T-cell (primary cell): ENCODE measurements at places on chromosomes 4 and X.

DNA sequence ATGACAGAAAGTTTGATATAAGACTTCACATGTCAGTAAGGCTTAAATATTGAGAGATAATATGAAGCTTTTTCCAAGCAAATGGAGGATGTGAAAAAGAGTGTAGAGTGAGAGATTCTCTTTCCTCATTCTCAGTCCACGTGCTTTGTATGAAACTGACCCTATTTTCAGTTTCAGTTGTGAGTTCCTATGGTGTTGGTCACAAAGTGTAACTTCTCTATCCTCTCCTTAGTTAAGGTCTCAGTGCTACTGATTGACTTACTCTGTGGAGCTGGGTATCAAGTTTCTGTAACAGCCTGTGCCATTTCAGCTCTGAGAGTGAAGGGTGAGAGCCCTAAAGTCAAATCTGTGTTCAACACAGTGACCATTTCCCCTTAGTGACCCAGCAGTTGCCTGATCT lies 277.2 kb downstream of the EPHA5 start:
- no peak for DNase-seq

DNA sequence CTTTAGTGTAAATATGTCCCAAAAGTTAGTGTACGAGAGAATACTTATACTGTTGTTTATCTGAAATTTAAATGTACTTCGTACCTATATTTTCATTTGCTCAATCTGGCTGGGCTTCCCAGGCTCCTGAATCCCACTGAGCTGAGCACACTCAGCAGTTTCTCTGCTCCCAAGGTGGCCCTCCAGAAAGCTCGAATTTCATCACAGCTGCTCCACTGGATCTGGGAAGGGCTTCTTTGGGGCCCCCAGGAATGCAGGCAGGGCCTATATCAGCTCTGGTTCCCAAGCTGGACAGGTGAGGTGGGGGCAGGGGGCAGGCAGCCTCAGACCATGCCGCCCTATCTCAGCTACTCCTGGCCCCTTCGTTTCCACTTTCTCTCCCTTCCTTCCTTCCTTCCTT lies 1.5 kb upstream of the FATE1 start:
- DNase-seq = no peak

GRCh38 chr4:21649391-21650090 lies 299.0 kb downstream of the KCNIP4 start:
- no peak for DNase-seq

GRCh38 chr4:186881521-186882220 lies 158.0 kb upstream of the FAT1 start:
- DNase-seq = no peak

GRCh38 chr4:10183462-10183861 lies 66.9 kb upstream of the WDR1 start:
- DNase-seq = no peak

DNA sequence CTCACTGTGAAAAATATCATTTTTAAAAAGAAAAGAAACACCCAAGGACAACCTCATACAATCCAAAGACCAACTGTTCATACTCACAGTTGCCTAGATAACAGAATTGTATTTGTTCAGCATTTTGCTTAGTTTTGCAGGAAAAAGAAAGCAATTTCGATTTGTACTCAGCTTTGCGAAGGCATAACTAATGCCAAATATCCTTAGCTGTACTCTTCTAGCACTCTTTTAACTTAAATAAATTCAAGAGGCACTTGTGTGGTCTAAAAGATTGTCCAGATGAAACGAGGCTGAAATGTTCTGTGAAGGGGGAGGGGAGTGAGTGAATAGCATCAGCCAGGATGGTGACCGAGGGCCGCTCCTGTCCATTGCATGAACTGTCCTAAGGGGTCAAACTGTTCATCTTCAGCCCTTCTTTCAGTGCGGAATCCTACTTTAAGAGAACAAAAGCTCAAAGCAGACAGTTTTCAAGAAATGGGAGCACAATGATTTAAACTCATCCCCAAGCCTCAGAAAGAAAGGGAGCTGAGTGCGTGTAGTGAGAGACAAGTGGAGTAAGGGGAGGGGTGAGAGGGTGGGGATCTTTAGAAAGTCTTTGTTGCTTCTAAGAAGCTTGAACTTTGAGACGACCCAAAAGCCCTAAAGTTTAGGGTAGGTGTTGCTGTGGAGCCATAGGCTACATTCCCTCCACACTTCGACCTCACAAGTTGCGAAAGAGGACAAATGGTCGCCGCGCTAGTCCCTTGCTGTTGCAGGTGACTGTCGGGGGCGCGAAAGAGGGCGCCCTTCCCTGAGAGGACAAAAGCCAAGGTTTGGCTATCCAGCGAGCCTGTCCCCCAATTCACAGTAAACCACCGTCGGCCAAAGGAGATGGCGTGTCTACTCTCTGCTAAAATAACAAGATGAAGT lies 4.0 kb upstream of the NEUROG2 start:
- DNase-seq = no peak

DNA sequence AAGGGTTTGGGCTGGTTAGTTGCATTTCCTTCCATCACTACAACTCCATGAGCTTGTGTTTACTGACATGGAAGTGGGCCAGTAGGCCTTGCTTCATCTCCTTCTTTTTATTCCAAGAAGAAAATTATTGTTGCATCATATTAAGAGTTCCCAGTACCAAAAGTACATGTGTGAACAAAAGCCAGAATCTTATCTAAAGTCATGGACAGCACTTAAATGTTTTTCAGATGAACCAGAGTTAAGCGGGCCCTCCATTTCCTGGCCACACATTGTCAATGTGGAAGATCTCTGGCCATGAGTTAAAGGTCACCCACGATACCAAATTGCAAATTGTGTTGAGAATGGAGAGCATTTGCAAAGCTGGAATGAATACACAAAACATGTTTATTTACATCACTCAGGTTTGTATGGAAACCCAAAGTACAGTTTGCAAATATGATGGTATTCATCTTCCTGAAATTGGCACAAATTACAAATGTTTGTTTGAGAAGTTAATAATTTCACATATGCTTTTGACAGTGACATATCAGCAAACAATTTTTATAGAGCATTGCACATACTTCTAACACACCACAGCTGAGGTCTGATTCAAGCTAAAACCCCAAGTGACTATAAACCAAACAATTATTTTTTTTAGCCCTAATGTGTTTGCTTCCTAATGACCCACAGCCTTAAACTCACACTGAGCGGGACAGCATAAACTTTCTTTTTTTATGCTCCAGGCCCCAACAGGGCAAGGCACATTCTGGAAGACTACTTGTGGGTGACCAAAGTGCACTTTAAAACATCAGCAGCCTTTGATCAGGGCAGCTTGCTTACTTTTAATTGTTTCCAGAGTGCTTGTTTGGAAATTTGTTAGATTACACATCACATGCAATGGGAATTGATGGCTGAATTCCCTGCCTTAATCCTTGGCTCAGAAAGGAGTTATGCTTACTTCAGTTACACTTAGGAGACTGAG lies 502.9 kb upstream of the SLIT2 start:
- DNase-seq = no peak

DNA sequence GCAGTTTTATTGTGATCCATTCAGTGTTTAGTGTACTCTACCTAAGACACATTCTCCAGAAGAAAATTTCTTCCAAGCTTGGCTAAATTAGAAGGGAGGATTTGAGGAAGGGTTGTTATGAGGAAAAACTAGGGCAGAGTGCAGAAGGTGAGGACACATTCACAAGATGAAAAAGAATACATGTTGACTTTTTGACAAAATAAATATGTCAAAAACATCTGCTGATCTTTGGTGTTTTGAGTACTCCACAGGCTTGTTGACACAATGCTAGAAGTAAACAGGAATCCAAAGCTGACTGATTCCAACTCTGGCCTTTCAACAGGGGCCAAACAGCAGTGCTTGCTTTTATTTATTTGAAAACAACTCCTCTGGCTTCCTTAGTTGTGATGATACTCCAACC lies 125.8 kb upstream of the SLC7A11 start:
- DNase-seq = no peak

GRCh38 chr4:55758570-55758969 lies 61.0 kb upstream of the EXOC1L start:
- no peak for DNase-seq

GRCh38 chrX:13716455-13716854 lies 18.0 kb downstream of the TRAPPC2 start:
- peak; percentile 12 for DNase-seq

GRCh38 chrX:43677993-43678392 lies 21.9 kb downstream of the MAOA start:
- DNase-seq = no peak

GRCh38 chr4:139814323-139815015 lies 148.8 kb downstream of the MGST2 start:
- DNase-seq = no peak

- no peak for DNase-seq
Observed at GRCh38 chrX:108245462-108245861, 153.9 kb downstream of the ATG4A start.

DNA sequence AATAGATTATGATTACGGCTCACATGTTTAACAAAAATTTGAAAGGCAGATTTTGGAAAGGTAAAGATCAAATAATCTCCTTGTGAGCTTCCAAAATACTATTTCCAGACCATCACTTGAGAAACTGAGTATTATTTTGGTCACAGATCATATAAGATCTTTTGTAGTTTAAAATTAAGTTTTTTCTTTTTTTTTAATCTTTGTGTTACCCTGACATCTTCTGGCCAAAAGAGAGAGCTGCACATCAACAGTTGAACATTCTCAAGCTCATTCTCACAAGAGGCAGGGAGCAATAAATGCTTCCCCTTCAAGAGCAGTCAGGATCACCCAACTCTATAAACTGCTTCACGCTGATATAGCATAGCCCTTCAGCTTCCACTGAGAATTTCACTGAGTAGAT lies 15.9 kb downstream of the TMEM192 start:
- no peak for DNase-seq

DNA sequence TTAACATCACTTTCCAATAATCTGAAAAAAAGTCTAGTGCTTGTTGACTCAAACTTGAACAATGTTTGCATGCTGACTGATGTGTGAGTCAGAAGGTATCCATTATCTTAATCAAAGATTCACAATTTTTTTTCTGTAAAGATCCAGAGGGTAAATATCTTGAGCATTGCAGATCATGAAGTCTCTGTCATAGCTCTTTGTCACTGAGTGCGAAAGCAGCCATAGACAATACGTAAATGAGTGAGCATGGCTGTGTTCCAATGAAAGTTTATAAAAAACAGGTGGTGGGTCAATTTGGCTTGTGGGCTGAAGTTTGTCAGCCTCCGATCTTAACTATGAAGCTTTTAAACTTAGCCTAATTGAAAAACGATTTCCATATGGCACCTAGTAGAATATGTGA lies 37.7 kb downstream of the NHS start:
- no peak for DNase-seq

DNA sequence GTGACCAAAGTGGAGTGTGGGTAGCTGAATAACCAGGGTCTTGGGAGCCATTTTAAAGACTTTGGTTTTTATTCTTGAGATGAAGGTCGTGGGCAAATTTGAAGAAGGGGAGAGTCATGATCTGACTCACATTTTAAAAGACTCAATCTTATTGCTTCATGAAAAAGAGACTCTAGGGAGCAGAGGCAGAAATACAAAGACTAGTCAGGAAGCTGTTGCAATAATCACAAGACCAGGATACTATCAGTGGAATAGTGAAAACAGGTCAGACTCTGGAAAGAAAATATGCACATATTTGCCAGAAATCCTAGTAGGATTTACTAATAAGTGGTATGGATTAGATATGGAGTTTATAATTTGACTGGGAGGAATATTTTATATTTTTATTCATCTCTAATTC lies 448.4 kb downstream of the RAPGEF2 start:
- no peak for DNase-seq

- no peak for DNase-seq
Observed at GRCh38 chr4:5796976-5797375, 86.0 kb downstream of the EVC start.

- DNase-seq = no peak
Observed at GRCh38 chrX:39992300-39992699, 105.5 kb downstream of the BCOR start.

DNA sequence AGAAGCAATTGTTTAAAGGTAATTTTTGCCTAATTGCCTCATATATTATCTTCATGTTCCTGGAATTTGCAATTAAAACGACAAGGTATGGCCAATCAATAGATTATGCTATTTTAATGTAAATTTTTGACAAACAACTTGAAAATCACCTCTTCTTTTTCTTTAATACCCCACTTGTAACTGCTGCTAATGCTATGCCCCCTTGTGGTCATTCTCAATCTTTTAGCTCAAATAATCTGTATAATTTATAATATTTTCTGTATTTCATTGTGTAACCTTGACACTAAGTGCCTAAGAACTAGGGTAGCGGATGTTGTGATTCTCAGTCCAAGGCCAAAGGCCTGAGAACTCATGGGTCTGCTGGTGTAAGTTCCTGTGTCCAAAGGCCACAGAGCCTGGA lies 831.7 kb upstream of the POU3F4 start:
- no peak for DNase-seq

DNA sequence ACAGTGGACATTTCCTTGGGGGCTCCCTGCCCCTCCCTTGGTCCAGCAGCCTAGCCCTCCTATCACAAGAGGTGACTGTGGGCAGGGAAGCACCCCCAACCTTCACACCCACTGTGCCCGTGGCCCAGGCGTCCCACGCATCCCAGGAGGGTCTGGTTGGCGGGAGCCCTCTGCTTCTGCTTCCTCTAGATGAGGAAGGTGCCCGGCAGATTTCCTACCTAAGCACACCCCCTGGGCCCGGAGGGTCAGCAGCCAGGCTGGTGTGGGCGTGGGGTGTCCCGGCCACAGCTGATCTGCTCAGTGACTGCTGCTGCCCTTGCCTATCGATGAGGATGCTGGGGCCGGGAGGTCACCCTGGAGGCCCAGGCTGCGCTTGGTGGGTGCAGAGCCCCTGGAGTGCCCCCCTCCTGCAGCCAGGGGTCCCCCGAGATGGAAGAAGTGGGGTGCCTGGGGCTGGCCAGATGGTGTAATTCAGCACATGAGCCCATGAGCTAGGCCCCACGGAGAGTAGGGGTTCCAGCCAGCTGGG lies 12.2 kb downstream of the SH3BP2 start:
- no peak for DNase-seq

GRCh38 chr4:145231906-145232700 lies 51.7 kb upstream of the OTUD4 start:
- no peak for DNase-seq

DNA sequence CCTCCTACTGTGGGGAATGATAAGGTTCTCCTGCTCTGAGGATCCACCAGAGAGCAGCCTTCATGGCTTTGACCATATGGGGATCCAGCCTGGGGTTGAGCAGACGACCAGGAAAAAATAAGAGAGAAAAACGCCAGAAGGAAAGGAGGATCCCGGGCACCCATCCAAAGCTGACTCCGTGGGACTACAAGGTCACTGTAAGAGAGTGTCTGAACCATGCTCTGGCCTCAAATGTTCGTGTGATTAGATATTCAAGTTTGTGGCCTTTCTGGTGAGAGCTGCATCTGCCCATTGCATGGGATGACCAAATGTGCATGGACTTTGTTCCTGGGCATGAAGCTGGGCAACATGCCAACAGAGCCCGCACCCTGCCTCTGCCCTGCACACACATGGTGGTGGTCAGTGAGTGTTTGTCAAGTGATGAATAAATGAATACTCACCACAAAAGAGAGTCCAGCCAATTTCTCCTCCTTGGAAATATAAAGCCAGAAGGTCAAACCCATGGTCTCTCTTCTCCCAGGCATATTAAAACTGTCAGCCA lies 346.0 kb upstream of the GATB start:
- DNase-seq = no peak
